ENCODE measurements at places on chromosomes 16 and 17. TPM values are rescaled to one million over a fixed set of nuclear protein-coding genes. Genes with fewer than 3 reads are reported as not detected.
A peak's percentile ranks its signal among the peaks of the same experiment; 100 is the strongest.

- H3K4me3 ChIP-seq: no peak overlapping the region
- H3K4me1 ChIP-seq: no peaks in the 10 kb centered on the region
- no peaks in the 10 kb centered on the region for H3K27me3 ChIP-seq
- no peaks in the 10 kb centered on the region for H3K36me3 ChIP-seq
- H3K27ac ChIP-seq: no peak overlapping the region
Measured at GRCh38 chr16:53558710-53559109, 55.7 kb upstream of the AKTIP start.

DNA sequence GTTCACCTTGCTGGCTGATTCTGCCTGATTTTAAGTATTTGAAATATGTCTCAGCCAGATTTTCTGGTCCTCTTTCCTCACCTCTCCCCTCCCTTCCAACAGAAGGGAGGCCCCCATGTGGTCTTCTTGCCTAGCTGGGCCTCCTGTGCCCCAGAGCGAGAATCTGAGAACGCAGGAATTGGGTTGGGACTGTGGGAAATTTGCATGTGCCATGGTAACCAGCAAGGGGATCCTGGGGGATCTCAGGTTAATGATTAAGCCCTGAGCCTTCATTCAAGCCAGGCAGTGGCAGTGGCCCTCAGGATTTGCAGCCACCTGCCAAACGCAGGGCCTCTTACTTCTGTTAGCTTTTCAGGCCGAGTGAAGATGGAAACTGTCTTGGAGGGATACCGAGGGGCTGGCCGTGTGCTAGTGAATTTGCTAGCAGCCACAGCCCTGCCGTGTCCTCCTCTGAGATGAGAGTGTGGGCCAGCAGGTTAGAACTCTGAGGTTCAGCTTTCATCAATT lies 40.2 kb downstream of the KSR1 start:
- H3K27ac ChIP-seq: peak overlapping the region; percentile 91
- H3K4me3 ChIP-seq: no peak overlapping the region
- peaks cover 11% of the 10 kb centered on the region for H3K4me1 ChIP-seq
- no peaks in the 10 kb centered on the region for H3K27me3 ChIP-seq
- H3K36me3 ChIP-seq: no peaks in the 10 kb centered on the region

DNA sequence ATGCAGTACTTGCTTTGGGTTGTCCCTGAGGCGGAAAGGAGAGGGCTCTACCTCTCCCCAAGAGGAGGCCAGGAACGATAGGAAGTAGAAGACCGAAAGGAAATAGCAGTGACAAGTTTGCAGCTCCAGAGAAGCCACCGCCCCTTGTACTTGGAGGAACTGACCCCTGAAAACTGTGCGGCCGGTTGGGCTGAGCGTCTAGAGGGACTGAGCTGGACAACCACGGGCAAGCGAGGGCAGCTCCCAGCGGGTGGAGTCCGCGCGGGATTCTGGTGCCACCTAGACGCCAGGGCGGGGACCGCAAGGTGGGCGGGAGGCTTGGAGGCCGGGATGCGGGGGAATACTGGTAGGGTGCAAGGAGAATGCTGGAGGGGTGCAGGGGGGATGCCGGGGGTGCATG lies 1.3 kb upstream of the SLC6A4 start:
- no peak overlapping the region for H3K27ac ChIP-seq
- no peak overlapping the region for H3K4me3 ChIP-seq
- no peaks in the 10 kb centered on the region for H3K4me1 ChIP-seq
- H3K36me3 ChIP-seq: no peaks in the 10 kb centered on the region
- DNase-seq: peak; percentile 15

GRCh38 chr16:14487579-14487978 lies 142.5 kb downstream of the PARN start:
- no peaks in the 10 kb centered on the region for H3K27me3 ChIP-seq
- H3K4me1 ChIP-seq: peaks cover 38% of the 10 kb centered on the region
- no peak overlapping the region for H3K4me3 ChIP-seq

Gene PRR15L
- not detected for total RNA-seq

DNA sequence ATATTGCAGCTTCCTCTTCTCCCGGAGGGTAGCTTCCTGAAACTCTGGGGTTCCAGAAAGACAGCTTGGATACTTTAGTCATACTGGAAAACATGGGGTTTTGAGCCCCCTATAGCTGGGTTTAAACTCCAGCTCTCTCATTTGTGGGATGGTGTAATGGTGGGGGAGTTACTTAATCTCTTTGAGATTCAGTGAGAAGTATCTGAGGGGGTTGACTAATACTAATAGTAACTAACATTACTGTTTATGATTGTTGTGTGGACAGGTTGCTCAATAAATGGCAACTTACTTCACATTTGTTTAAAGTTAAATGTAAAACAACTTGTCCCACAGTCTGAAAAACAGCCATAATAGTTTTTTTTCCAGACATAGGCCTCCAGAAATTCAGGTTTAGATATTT lies 5.1 kb upstream of the SUZ12 start:
- no peak for DNase-seq
- H3K27ac ChIP-seq: no peak overlapping the region
- peaks cover 3% of the 10 kb centered on the region for H3K4me1 ChIP-seq
- H3K4me3 ChIP-seq: no peak overlapping the region

Gene PDILT
- total RNA-seq: not detected

GRCh38 chr17:62732125-62732524 lies 76.0 kb downstream of the MARCHF10 start:
- H3K27me3 ChIP-seq: no peaks in the 10 kb centered on the region
- no peaks in the 10 kb centered on the region for H3K4me1 ChIP-seq
- H3K4me3 ChIP-seq: no peak overlapping the region

- no peaks in the 10 kb centered on the region for H3K4me1 ChIP-seq
- H3K27ac ChIP-seq: no peak overlapping the region
- H3K27me3 ChIP-seq: peaks cover 7% of the 10 kb centered on the region
- no peak for DNase-seq
- no peaks in the 10 kb centered on the region for H3K36me3 ChIP-seq
- H3K4me3 ChIP-seq: no peak overlapping the region
Measured at GRCh38 chr17:6683081-6683684, 30.0 kb downstream of the SLC13A5 start.

DNA sequence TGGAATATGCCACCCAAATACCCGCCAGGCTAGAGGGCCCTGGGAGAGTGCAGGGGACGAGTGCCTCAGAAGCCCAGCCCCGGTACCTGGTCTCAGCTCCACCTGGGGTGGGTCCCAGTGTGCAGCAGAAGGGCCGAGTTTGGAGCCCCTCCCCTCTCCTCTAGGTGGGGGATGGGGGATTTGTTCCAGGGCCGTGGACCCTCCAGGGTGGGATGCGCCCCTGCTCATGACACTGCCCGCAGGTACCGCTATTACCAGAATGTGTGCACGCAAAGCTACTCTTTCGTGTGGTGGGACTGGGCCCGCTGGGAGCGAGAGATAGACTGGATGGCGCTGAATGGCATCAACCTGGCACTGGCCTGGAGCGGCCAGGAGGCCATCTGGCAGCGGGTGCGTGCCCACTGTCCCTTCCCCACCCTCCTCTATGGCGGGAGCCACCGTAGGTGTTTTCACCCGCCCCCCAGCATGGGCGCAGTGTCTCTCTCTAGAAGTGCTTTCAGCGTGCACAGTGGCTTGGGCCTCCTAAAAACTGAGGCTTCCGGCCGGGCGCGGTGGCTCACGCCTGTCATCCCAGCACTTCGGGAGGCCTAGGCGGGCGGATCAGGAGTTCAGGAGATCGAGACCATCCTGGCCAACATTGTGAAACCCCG lies 1.2 kb downstream of the NAGLU start:
- H3K4me3 ChIP-seq: peak overlapping the region; percentile 43
- H3K4me1 ChIP-seq: peaks cover 28% of the 10 kb centered on the region
- peak overlapping the region; percentile 82 for H3K27ac ChIP-seq
- H3K27me3 ChIP-seq: no peaks in the 10 kb centered on the region
- DNase-seq: no peak
- no peaks in the 10 kb centered on the region for H3K36me3 ChIP-seq

DNA sequence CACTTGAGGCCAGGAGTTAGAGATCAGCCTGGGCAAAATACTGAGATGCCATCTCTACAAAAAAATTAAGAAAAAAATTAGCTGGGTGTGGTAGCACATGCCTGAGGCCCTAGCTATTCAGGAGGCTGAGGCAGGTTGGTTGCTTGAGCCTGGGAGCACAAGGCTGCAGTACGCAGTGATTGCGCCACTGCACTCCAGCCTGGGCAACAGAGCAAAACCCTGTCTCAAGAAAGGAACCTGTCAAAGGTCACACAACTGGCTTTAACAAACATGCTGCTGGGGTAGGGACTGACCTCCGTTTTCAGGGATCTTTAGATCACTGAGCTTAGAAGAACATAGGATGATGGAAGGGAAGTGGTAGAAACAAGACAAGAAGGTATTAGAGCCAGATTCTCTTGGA lies 95.0 kb downstream of the IRX3 start:
- no peaks in the 10 kb centered on the region for H3K27me3 ChIP-seq
- H3K4me1 ChIP-seq: peaks cover 6% of the 10 kb centered on the region
- H3K27ac ChIP-seq: no peak overlapping the region
- H3K4me3 ChIP-seq: no peak overlapping the region
- DNase-seq: no peak
- H3K36me3 ChIP-seq: no peaks in the 10 kb centered on the region

Gene GNG13
- total RNA-seq: not detected

DNA sequence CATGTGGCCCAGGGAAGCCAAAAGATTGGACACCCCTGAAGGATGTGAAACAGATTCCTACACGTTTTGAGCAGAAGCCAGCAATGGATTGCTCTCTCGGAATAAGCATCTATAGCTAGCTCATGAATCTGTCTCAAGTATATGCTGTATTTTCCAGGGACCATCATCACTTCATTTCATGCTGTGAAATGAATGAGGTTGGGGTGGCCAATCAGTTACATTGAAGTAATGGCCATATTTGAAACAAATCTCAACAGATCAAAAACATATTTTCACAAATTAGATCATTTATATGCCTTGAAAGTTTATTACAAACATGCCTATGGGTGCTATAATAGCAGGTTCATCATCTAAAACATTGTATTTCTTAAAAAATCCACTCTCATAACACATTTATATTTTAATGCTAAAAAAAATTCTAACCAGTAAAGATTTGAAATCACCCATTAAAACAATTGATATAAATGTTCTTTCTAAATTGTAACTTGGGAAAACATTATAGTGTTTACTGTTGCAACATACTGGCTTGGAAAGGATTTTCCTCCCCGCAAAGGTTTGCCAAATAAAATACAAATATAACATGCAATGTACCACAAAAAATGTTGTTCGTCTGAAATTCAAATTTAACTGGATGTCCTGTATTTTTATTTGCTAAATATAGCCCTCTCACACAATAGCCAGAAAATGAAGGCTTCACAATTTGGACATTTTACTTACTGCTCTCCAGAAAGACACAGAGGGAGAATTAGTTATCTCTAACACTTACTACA lies 743.6 kb downstream of the KCNJ2 start:
- H3K27ac ChIP-seq: no peak overlapping the region
- H3K36me3 ChIP-seq: no peaks in the 10 kb centered on the region
- H3K27me3 ChIP-seq: no peaks in the 10 kb centered on the region
- no peaks in the 10 kb centered on the region for H3K4me1 ChIP-seq

Gene SF3B3
- total RNA-seq: 132 TPM

Gene OR3A2
- total RNA-seq: not detected

DNA sequence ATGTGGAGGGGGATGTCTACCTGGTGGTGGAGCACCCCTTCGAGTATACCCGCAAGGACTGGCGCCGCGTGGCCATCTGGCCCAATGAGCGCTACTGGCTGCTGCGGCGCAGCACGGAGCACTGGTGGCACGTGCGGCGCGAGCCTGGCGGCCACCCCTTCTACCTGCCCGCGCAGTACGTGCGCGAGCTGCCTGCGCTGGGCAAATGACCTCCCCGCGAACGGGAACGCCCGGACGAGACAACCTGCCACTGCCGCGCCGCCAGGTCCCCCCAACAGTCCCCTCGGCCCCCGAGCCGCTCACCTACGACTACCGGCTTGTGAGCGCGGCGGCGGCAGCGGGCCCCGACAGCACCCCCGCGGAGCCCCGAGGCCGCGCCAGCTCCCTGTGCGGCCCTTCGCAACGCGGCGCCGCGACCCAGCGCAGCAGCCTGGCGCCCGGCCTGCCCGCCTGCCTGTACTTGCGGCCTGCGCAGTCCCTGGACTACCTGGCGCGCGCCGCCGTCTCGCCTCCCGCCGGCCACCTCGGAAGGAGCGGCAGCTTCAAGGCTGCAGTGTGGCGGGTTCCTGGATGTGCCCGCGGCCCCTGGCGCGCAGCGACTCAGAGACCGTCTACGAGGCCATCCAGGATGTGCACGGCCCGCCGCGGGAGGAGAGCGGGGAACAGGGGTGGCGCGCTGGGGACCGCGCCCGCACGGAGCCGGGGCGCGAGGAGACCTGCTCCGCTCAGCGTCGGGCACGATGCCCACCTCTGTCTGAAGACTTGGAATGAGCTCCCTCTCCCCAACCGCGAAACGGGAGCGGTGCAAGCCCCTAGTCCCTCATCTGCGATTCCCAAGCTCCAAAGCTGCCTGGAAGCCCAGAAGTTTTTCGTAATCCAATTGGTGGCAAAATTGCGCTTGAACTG lies 48.7 kb upstream of the AMZ2 start:
- no peak overlapping the region for H3K27ac ChIP-seq
- DNase-seq: no peak
- H3K4me1 ChIP-seq: peaks cover 50% of the 10 kb centered on the region
- H3K4me3 ChIP-seq: no peak overlapping the region
- H3K27me3 ChIP-seq: no peaks in the 10 kb centered on the region

DNA sequence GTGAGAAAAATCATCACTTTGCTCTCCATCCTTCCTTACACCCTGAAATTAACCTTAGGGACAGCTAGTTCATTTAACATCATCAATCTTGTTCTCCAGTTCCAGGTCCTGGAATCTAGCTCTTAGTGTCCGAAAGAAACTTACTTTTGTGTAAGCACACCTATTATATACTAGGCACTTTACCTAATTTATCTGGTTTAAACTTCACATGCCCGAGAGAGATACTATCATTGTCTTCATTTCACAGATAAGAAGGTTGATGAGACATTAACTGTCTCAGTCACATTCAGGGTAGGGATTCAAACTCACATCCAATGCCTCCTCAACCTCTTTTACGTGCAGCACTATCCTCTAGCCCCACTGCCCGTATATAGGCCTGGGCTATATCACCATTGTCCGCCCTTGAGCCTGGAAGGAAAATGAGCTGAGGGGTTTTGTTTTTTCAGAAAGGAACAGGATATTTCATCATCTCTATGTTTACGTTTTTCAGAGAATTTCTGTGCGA lies 501 bp upstream of the AP2B1 start:
- H3K27me3 ChIP-seq: no peaks in the 10 kb centered on the region
- H3K27ac ChIP-seq: peak overlapping the region; percentile 94
- peak overlapping the region; percentile 93 for H3K4me3 ChIP-seq
- DNase-seq: no peak
- H3K4me1 ChIP-seq: peaks cover 32% of the 10 kb centered on the region

Gene KRTAP2-3
- not detected for total RNA-seq

DNA sequence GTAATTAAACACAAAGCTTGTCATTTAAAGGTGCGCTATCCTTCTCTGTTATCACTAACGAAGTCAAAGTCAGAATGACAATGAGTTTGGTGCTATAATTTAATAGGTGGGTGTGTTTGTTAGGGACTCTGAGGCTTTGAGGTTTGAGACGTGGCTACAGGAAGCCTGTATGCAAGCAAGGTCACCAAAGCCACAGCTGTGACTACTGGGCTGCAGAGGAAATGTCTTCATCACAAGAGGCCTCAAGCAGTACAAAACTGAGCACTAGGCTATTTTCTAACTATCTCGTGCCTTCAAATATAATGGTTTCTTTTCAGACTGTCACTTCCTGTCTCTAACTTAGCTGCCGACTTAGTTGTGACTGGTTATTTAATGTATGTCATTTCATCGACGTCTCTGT lies 141.2 kb downstream of the AATF start:
- no peaks in the 10 kb centered on the region for H3K4me1 ChIP-seq
- no peak overlapping the region for H3K4me3 ChIP-seq
- H3K27me3 ChIP-seq: no peaks in the 10 kb centered on the region
- no peaks in the 10 kb centered on the region for H3K36me3 ChIP-seq
- no peak for DNase-seq
- peak overlapping the region; percentile 59 for H3K27ac ChIP-seq

Gene SNF8
- total RNA-seq: 89.7 TPM

Gene FMNL1
- total RNA-seq: 19.2 TPM
